ENCODE measurements at places on chromosomes 2 and 18.

DNA sequence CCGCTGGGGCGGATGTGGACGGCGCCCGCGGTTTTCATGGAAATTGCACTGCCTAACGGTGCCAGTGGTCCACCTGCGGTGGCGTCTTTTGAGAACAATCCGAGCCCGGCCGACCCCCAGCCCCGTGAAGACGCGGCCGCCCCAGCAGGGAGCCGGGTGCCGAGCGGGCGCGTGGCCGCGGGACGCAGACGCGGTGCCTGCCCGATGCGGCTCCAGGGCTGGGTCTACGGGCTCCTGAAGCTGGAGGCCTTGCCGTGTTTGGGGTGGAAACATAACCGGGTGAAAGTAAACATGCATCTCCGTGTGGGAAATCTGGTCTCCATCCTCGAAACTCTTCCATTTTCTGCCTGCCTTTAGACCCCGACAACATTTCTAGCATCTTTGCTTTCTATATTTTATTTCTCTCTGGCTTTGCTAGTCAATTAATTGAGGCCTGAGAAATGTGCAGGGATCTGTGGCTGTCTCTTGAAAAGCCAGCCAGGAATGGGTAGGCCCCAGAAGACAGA is 572 bp downstream of the INPP4A start:
- DNase-seq = no peak

DNA sequence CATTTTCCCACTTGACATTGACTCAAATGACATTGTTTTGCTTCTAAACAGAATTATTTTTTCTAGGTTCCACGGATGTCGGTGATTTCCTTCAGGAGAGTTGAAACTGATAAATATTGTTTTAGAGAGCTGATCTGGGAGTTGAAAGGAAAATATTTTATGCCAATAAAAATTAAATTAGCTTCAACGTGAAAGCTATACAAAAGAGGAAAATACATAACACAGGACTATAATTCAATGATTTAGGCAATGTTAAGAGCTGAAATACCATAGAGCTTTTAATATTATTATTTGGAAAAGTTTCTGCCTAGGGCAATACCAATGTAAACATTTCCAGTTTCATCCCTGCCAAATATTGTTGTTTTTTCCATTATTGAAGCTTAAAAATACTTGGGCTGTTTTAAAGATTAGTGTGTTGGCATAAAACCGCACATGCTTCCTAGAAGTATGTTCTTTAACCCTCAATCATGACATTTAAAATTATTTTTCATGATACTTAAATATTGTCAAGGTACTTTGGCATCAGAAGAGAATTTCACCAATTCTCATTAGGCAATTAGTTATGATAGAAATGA is 18.6 kb upstream of the PDE1A start:
- DNase-seq = no peak

DNA sequence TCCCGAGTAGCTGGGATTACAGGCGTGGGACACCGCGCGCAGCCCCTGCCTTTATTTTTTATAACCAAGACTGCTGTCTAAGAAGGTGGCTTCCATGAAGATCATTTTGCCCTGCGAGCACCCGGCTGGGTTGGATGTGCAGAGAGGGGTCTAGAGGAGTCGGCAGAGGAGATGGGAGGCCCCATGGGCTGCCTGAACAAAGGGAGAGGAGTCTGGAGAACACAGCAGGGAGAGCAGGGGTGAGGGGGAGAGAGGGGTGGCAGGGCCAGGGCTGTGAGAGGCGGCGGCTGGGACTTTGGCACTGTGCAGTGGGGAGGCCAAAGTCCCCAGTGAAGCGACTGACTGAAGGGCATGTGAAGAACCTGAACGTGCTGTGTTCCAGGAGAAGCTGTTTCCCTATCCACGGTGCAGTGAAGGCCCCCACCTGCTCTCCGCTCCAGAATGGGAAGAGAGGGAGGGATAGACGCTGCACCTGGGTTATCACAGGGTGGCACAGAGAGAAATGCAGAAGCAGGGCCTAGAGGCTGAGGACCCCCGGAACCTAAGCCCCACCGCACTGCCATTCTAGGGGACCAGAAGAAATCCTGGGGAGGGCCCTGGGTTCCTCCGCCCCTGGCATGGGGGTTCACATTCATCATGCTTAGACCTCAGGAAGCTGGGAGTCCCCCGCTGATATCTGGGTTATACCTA is 24.8 kb upstream of the FOSL2 start:
- DNase-seq = no peak

GRCh38 chr2:201196003-201196402 is 13.1 kb downstream of the CASP10 start:
- DNase-seq = no peak

DNA sequence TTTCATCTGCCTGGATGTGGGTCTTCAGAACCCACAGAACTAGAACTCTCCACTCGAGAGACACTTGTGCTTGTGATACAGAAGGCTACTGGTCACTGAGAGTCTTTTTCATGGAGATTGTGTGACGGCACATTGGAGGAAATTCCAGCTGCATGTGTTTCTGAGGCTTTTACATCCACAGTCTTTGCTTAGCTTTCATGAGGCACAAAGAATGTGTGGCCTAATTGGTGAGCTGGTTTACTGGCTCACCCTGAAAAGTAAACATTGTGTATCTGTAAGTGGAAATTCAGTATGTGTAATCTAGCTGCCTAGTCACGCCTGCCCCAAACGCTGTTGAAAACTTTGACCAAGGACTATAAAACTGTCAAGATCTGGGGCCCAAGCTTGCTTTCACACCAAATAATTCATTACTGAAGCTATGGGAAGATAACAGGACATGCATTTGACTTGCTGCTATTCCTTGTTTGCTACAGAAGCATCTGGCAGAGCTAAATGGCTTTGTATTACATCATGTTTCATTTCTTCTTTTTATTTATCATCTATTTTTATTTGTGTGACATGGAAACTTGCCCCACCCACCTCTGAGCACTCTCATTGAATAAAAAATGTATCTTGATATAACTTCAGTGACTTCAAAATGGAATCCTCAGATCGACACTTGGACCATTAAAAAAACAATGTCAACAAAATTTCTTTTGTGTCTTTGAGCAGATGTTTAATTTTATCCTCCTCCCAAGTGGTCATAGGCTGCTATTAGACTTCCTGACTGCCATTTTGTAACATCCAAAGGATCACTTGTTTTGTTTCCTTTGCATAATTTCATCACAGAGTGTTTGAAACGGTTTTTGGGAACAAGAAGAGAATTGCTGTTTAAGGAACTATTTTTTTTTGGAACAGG is 80.2 kb downstream of the EFEMP1 start:
- no peak for DNase-seq

- DNase-seq = no peak
Measured at GRCh38 chr2:136351684-136352083, 233.7 kb upstream of the CXCR4 start.

DNA sequence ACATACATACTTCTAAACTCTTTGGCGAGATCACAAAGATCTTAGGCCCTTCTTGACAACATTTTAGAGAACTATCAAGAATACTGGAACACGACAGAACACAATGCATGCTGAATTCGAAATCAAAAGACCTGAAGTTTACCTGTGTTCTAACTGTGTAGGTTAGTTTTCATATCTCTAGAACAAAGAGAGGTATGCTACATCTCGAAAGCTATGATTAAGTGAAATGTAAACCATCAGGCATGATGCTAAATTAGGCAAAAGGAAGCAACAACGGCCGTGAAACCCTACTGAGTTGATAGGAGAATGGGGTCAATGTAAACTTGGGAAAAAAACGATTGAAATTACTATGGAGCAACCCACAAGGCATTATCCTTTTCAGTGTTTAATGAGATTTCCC is 43.7 kb downstream of the IKZF2 start:
- no peak for DNase-seq

DNA sequence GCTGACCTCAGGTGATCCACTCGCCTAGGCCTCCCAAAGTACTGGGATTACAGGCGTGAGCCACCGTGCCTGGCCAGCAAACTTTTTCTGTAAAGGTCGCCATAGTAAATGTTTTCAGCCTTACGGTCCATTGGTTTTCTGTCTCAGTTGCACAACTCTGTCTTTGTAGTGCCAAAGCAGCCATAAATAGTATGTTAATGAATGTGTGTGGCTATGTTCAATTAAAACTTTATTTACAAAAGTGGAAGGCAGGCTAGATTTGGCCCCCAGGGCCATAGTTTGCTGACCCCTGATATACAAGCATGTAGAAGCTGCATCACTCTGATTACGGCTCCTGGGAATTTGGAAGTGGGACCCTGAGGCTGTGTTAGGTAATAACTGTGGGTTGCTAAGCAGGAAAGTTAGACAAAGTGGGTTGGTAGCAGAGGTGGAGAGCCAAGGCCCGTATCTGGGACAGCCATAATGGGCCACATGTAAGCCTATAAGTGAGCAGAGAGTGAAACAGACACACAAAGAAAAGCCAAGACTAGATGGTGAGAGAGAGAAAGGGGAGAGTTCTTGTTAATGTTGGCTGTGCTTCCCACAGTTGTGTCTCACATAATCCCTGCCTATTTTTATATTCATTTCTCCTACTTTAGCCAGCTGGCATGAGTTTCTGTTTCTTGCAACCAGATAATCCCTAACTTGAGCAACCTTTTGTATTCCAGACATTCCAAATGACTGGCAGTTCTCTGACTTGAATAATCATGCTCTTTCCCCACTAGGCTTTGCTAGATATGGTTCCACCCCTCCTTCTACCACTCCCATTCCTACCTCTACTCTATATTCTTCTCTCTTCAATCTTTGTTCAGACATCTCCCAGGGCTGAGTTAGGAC is 223.3 kb upstream of the STON1 start:
- no peak for DNase-seq

GRCh38 chr2:151853070-151853758 is 25.0 kb upstream of the ARL5A start:
- DNase-seq = no peak

GRCh38 chr2:165443511-165443910 is 26.0 kb upstream of the CSRNP3 start:
- no peak for DNase-seq

DNA sequence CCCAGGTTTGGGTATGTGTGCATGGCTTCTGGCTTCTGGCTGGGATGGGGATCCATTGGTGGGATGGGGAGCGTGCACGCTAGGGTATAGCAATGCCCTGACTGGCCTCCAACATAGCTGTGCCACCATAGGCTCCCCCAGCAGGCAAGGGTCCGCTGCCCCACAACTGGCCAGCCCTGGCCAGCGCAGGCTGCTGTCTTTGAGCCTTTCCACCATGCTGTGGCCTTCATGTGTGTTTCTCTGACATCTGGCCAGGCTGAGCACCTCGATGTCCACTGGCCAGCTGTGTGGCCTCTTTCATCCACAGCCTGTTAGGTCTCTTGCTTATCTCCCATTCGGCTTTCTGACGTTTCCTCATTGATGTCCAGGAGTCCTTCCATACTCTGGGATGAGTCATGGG is 231.3 kb downstream of the NDUFA10 start:
- no peak for DNase-seq

- DNase-seq = peak; percentile 50
Measured at GRCh38 chr2:129738799-129739198, 240.7 kb upstream of the RAB6C start.

- DNase-seq = no peak
Measured at GRCh38 chr2:159941729-159942128, 120.7 kb downstream of the PLA2R1 start.

DNA sequence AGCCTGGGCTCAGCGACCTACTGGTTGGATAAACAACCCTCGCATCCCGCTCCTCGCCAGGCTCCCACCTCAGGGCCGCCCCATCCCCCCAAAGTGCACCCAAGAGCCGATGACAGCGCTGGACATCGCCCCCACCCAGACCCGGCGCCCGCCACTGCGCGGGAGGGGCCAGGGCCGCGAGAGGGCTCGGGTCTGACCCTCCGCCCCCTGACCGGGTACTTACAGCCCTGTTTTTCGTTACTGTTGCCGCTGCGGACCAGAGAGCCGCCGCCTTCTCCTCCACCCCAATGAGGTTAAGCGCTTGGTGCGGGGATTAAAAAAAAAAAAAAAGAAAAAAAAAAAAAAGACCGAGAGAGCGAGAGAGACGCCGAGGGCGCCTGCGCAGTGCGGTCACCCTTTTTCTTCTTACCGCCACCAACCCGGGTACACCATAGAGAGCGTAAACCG is at the start of gene CLASP1:
Gene CLASP1, minus strand, starts transcription at position 314 of the 447 bp plus-strand sequence. CDS start 43,567 bp downstream, outside the sequence.
- DNase-seq = peak; percentile 22

DNA sequence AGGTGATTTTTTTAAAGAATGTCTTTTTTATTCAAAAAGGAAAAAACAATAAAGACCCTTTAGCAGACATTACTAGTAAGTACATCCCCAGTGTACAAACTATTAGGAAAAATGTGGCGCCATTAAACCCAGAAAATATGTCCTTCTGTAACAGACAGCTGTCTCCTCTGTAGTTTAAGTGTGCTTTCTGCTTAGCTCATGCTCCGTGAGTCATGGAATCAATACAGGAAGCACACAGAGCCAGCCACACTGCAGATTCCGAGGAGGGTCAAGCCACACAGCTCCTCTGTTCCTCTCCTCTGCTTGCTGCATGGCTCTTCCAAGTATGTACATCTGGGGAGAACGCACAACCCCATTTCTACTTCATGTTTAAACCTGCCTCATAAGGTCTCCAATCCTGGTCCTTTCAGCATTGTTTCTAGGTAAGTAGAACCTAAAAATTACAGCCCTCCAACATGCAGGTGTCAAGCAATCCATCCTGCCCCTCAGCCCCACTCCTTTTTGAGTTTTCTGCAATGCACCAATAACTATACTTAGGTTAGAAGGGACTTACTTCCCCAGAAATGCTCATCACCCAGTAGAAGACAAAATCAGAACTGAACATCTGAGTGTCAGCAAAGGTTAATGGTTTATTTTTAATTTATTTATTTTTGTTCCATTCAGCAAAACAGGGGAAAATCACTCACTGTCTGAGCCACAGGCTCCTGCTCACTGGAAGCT is 37.5 kb downstream of the ACVR1 start:
- DNase-seq = no peak

DNA sequence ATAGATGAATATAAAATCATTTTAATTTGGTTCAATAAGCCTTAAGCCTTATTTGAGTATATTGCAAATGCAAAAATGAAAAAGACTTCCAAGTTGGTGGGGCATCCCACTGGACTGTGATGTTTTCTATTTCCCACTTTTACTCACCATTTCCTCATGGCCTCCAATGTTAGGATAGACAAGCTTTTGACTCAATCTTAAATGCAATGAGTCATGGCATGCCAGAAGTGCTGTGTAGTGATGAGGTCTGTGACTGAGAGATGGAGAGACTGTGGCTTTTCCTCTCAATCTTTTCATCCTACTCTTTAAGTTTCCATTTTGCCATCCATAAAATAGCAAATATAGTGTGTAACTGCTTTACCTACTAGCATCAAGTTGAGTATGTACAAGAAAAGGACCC is 1401.2 kb upstream of the CELF4 start:
- no peak for DNase-seq

DNA sequence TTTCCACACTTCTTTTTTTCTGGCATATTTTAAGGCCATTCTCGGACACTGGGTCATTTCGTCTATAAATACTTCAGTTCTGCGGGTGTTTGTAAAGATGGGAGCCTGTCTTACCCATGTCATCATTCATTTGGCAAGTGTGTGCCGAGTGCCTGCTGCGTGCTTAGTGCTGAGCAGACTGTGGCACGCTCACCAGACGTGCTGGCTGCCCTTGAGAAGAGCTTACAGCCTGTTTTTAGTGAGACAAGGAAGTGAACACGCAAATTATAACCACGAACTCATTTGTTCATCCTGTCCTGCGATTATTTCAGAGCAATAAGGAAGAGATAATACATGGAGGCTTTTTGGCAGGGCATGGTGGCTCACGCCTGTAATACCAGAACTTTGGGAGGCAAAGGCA is 10.4 kb upstream of the STON1 start:
- no peak for DNase-seq

All from ascending aorta (tissue), 2 donors.